ENCODE measurements at places on chromosomes 6 and 20.

DNA sequence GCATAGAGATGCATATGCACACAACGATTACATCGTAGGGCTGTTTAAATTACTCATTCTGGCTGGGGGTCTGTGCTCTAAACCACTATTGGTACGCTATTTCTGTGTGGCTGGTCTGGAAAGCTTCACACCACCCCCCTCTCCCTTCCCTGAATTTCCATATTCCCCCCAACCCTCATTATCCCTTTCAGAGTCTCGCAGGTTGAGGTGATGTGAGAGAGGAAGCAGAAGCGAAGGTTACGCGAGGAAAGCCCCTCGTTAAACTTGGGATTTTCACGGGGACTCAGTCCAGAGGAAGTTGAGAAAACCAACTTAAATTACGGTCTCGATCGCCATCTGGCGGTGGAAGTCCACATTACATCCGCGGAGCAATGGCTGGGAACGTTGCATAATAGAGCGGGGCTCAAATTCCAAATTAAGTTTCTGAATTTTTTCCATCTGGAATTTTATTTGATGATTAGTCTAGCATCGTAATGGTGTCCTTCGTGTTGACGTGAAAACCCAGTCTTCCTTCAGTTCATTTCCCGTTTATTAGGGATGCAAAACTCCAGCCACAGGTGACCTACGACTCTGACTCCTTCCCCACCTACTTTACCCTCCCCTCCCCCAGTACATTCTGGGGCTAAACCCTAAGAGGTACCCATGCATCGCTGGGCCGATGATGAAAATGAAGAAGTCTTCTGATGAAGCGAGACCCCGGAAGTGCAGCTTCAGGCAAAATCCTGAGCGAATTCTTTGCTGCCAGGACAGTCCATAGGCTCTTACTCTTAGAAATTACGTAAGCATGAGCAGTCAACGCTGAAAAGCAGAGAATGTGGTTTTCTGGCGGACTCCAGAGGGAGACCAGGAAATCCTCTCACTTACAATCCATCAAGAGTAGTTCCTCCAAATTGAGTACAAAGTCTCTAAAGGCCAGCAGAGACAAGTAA, 19.7 kb downstream of the HLA-DOB start:
- peak; percentile 75 for DNase-seq

DNA sequence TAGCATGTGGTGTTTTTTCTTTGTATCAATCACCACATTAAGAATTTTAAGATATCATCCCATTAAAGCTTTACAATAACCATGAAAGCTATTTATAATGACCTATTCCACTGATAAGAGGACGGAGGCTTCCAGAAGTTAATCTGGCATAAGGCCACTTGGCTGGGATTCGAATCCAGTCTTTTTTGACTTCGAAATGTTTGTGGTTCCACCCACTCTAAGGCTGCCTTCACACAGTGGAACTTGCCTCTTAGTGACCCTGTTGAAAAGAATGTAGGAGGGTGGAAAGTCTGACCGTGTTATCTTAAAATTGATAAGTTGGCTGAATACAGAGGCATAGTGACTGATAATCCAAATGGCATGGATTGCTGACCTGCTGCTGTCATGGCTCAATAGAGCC, 959.7 kb downstream of the KIF16B start:
- no peak for DNase-seq

GRCh38 chr20:11921321-11921720, 3.6 kb downstream of the BTBD3 start:
- peak; percentile 4 for DNase-seq

DNA sequence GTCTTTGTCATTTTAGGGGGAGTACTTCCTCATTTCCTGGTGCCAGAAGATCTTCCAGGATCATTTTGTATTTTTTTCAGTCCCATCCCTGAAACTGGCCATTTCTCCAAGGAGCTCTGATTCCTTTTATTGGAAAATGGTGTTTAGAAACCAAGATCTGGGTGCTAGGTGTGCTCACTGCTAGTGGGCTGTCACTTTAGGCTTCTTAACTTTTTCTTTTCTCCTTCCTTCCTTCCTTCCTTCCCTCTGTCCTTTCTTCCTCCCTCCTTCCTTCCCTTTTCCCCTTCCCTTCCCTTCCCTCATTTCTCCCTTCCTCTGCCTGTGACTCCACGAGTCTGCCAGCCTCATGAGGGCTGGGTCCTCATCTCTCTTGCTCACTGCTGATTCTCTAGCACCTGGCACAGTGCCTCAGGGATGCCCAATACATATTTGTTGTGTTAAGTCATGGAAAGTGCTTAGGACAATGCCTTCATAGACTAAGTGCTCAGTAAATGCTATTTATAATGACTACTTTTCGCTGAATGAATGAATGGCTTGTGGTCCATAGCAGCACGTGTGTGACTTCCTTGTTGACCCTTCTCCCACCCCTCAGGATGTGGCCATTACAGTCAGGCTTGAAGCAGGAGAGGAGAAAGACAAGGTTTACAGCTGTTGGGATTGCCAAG, 36.9 kb downstream of the APCDD1L start:
- peak; percentile 62 for DNase-seq

DNA sequence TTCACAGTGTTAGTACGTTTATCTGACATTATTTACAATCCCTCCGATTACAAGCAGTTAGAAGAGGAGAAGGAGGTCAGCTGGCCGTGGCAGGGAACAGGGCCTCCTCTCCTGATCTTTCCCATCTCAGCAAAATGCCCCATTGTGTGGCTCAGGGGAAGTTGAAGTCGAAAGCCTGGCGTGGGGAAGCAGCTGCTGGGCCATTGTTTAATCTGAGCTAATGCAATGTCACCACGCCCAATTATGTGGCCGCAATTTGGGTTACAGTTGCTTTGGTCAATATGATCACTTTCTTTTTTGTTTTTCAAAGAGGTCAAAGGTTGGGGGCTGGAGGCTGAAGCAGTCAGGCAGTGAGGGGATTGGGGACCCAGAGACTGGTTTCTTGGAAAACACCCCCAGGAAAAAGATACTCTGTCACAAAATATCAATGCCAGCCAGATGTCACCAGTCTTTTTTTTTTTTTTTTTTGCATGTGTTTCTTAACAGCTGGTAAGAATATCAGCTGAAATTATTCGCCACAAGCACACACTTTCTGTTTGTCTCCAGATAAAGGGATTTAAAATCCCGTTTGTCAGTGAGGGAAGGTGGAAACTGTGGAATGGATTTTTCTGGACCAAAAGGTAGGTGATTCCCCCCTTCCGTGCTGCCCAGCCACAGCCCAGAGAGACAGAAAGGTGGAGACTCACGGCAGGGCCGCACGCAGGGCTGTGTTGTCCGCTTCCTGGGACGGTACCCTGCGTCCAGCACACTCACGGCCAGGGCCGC, 24.6 kb downstream of the DLL1 start:
- no peak for DNase-seq

GRCh38 chr6:7992002-7992815, 72.0 kb downstream of the BLOC1S5 start:
- DNase-seq = peak; percentile 65

Measured in ELR (cell line).